ENCODE measurements at places on chromosomes 12 and 14.

- DNase-seq: no peak
Observed at GRCh38 chr12:100967189-100967588, 172.6 kb downstream of the ANO4 start.

DNA sequence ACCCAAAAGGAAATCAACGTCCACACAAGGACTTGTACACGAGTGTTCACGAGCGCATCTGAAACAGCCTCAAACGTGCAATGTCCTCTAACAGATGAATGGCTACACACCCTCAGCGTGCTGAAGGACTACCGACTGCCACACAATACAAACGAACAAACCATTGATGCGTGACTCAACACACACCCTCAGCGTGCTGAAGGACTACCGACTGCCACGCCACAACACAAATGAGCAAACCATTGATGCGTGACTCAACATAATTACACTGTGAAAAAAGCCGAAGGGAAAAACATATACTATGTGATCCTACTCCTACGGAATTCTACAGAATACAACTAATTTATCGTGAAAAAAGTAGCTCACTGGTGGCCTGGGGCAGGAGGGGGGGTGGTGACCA, 25.1 kb upstream of the BTBD6 start:
- no peak for DNase-seq

DNA sequence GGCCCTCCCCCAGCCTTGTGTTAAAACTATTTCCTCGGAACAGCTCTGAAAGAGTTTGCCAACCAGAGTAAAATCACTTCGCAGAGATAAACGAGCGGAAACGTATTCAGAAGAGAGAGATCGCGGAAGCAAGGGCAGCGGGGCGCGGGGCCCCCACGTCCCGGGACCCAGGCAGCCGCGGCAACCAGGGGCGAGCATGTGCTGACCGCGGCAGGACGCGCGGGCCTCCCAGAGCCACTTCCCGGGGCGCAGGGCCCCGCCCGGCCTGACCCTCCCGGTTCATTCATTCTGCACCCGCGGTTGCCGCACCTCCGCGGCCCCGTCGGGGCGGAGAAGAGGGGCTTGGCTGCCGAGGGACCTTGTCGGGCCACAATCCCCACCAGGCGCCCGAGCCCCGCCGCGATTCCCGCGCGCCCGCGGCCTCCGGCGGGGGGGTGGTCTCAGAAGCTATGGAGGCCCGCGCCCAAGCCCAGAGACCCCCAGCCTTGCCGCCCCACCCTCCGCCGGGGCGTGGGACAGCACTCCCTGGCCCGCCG, 598 bp downstream of the UBE2N start:
- DNase-seq: peak; percentile 33

DNA sequence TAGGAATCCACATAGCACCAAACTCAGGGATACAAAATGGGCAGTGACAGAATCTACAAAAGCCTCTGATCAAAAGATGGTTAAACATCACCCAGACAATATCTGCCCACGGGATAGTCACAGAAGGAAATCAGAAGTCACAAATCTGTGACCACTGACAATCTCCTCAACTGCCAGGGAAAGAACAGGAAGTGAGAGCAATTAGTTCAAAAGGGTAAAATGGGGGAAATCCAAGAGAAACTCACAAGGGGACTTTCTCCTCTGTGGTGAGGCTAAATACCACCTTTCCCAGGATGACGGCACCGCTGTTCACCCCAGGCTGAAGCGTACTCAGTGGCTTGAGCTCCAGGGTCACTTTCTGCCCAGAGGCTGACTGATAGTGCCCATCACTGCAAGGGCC, 10.7 kb downstream of the TTC5 start:
- no peak for DNase-seq

DNA sequence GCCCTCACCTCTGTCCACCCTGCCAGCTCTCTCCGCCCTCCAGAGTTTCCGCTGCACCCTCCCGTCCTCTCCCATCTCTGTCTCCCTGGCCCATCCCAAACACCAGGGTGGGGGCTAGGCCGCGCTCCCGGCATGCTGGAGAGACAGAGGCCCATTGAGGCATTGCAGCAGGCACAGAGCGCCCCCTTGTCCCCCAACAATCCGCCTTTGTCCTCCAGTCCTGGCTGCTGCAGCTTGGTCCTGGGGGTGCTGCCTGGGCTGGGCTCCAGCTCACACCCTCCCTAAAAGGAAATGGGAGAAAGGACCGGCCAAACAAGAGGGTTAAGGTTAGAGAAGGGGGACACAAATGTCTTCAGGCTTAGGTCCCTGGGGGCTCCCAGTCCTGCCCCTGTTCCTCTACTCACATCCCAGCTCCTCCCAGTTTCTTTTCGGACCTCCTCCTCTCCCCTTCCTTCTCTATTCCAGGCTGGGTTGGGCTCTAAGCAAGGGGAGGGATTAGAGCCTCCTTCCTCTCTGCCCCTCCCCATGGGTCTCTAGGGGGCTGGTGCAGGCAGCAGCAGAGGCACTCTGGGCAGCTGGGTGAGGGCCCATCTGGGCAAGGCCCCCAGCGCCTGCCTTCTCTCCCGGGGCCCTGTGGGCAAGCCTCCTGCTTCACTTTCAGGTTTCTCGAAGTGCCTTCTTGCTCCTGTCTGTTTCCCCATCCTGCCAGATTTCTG, at the start of gene CMTM5:
Gene CMTM5, plus strand, starts transcription at position 565 of the 716 bp plus-strand sequence. CDS start 206 bp downstream, outside the sequence.
- no peak for DNase-seq

- DNase-seq: no peak
Observed at GRCh38 chr12:87939182-87939581, 90.0 kb downstream of the C12orf50 start.

GRCh38 chr12:98224584-98225221, 290.7 kb upstream of the TMPO start:
- DNase-seq: no peak

DNA sequence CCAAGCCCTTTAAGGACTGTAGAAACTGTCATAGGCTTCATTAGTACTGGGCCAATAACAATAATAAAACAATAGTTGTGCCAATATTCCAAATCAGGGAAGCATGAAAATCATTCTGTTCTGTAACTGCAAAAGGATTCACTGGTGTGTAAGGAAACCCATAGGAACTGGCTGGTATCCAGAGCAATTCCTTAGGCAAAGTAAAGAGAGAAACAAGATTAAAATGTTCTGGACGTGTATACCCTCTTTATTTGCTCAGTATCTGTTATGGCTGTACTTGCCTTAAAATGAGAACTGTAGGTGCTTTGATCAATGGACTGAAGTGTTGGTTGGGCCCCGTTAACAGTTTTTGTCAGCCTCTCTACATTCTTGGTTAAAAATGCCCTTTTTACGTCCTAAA, 72.4 kb upstream of the STAC3 start:
- DNase-seq: no peak

DNA sequence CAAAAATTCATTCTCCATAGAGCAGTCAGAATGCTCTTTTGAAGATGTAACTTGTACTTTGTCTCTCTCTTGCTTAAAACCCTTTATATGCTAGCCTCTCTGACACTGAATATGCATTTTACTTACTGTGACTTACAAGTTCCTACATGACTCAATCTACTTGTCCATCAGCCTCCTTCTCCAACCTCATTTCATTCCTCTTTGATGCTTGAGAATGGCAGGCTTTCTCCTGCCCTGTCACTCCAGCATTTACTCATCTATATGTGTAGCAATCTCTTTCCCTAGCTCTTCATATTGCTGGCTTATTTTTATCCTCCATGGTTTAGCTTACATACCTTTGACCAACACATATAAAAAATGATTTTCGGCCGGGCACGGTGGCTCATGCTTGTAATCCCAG, 561.9 kb downstream of the CCER1 start:
- DNase-seq: no peak

DNA sequence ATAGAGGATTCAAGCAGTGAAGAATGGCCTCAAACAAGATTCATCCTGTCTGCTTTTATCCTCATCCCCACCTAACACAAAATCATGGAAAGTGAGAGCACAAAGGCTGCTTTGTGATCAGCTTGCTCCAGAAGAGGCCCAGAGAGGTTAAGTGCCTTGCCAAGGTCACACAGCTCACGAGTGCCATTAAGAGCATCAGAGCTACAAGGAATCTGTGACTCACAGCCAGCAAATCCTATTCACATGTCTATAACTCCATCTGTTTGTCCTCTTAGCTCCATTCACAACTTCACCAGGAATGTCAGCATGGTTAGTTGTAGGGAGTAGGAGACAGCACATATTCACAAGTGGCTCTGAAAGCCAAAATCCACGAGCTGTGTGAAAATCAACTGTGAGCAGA, 79.8 kb downstream of the TTC9 start:
- no peak for DNase-seq

DNA sequence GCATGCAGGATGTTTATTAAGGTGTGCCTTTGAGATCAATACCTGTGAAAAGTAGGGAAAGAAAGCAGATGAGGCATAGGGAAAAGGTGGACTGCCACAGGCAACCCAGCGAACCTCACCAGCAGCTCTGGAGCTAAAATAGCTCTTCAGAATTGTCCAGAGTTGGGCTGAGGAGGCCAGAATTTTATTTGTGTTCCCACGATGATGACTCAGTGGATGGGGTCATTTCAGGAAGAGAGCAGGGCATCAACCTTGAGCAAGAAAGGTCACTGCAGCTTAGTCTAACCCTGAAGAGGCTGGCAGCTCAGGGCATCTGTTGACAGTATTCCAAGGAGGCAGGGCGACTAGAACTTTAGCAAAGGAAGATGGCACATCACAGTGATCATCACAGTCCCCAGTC, 696.1 kb downstream of the DIO2 start:
- DNase-seq: no peak

GRCh38 chr14:65349100-65349499, 63.4 kb upstream of the FUT8 start:
- DNase-seq: no peak

- DNase-seq: no peak
Observed at GRCh38 chr14:28077021-28077420, 689.6 kb upstream of the FOXG1 start.

DNA sequence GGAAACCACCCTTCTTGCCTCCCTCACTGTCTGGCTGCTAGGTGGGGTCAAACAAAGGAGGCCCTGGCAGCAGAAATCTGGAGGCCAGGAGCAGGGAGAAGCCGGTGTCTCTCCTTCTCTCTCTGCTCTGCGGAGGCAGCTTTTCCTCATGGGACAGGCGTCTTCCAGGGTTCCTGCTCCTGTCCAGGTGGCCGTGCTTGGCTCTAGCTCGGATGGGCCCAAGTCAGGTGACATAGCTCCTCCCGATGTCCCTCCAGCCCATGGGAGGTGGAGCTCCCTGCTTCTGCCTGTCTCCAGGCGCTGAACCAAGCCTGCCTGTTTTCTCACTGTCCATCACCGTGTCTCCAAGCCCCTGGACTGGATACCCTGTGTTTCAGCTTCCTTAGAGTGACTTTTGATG, 30.5 kb upstream of the FZD10 start:
- DNase-seq: no peak

DNA sequence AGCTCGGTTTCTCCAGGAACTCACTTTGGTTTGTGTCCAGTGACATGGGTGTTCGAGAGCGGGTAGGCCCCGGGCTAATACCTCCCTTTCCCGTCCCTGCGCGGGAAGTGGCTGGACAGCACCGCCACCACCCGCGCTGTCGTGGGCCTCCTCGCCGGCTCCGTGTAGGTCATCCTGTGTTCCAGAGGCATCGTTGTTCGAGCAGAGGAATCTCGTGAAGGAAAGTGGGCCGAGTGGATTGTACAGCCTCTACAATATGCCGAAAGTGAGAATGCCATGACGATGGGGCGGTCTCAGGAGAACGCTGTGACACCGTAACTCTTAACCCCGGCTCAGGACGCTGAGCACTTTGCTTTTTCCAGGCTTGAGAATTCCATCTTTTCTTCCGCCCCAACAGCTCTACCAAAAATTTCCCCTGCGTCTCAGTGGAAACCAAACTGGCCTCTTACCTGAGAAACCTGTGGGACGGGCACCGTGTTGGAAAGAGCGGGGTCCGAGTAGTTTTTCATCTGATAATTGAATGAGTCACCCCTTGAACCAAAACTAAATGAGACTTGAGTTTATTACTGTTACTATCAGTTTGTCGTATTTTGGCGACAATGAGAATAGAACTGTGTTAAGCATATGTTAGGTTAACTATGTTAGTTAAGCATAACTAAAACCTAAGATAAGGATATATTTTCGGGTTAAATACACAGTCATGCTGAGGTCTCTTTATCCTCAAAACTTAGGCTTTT, 510 bp downstream of the EIF2S1 start:
- DNase-seq: no peak

DNA sequence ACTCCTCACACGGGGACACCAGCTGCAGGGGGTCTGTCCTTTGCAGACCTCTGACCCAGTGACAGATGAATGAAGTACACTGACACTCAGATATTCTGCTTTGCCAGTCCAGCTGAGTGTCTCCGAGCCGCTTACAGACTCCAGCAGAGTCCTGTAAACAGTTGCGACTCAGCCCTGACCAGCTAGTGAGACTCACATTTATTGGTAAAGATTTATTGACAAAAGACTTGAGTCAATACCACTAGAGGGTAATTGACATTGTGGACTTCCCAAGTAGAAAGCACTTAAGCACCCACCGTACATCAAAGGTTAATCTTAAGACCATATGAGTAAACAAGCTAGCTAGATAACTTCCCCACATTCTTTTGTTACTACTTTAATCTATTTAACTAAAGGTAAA, 9.8 kb upstream of the FKBP4 start:
- DNase-seq: no peak

DNA sequence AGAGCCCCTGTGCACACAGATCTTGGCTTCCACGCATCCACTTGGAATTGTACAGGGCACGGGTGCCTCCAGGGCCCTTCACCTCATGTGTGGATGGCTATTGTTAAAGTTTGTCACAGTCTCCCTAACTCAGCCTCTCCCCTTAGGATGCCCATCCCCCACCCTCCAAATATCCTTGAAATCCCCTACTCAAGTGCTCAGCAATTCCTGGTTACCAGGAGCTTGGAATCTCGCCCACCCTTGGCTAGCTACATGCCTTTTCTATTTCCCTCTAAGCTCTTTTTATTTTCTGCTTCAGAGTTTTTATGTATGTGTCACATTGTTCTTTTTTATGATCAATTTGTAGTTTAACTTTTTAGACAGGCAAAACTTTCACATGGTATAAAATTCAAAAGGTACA, 13.0 kb upstream of the NR1H4 start:
- DNase-seq: no peak

- DNase-seq: no peak
Observed at GRCh38 chr14:67257906-67258305, 16.7 kb downstream of the PALS1 start.

- DNase-seq: peak; percentile 66
Observed at GRCh38 chr12:124588751-124589267, 21.4 kb upstream of the NCOR2 start.

GRCh38 chr12:10184261-10184843, 5.5 kb downstream of the TMEM52B start:
- DNase-seq: no peak

- DNase-seq: no peak
Observed at GRCh38 chr12:47886510-47887240, 18.1 kb downstream of the VDR start.
